ENCODE measurements at places on chromosomes 1 and 21.

- no peak for DNase-seq
Measured at GRCh38 chr1:42298520-42298919, 36.5 kb downstream of the FOXJ3 start.

GRCh38 chr1:76940571-76941335, 73.5 kb downstream of the ST6GALNAC5 start:
- no peak for DNase-seq

- DNase-seq: no peak
Measured at GRCh38 chr21:42396799-42397745, 1.2 kb upstream of the TMPRSS3 start.

DNA sequence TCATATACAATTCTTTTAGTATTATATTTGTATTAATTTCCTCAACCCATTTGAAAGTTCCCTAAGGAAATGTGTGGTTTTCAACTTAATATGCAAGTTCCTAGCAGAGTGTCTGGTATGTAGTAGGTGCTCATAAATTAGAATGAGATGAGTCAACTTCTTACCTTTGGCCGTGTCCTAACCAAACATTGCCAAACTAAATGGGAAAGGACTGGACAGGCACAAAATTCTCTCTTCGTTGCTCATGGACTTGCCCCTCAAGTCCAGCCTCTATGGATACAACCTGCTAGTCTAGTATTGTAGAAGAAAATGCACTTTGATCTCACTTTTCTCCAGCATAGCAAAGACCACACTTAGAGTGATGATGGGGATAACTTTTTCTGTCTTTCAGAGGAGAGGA, 11.6 kb upstream of the MRPS14 start:
- DNase-seq: no peak

DNA sequence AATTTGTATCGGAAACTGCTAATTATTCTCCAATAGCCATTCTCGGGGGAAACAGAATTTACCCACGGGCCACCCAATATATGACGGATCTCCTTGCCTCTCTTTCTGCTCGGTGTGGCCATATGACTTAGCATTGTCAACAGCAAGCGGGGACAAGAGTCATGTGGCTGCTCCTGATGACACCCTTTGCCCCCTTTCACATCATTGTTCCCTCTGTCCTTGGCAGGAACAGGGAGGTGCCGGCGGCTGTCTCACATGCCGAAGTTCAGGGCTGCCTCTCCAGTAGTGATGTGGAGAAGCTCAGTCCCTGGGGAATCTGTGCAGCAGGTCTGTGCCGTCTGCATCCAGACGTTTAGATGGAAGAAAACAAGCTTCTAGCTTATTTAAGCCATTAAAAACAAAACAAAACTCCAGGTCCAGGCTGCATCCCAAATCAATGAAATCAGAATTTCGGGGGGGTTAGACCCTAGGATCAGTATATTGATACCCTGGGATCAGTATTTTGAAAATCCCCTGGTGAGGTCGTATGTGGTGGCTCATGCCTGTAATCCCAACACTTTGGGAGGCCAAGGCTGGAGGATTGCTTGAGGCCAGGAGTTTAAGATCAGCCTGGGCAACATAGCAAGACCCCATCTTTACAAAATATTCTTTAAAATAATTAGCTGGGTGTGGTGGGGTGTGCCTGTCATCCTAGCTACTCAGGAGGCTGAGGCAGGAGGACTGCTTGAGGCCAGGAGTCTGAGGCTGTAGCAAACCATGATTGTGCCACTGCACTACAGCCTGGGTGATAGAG, 10.8 kb downstream of the MYOM3 start:
- DNase-seq: no peak

GRCh38 chr1:224433041-224433691, 1.4 kb downstream of the WDR26 start:
- DNase-seq: no peak

DNA sequence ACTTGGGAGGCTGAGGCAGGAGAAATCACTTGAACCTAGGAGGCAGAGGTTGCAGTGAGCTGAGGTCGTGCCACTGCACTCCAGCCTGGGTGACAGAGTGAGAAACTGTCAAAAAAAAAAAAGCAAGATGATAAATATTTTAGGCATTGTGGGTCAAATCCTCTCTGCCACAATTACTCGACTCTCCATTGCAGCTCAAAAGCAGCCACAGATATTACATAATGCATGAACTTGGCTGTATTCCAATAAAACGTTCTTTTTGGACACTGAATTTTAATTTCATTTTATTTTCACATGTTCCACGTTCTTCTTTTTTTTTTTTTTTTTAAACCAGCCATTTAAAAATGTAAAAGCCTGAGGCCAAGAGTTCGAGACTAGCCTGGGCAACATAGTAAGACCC, 69.4 kb downstream of the TCP10L start:
- DNase-seq: no peak

Data from cortex of kidney (tissue), 1 donor.